Activated CD4-positive, CD25-positive, alpha-beta regulatory T cell treated with anti-CD3 and anti-CD28 coated beads, Interleukin-2, amount 50 U/mL, for 16 hours (primary cell): ENCODE measurements at places on chromosomes 4 and X.

GRCh38 chr4:80072228-80072743 lies 743 bp downstream of the ANTXR2 start:
- peak; percentile 40 for DNase-seq

- no peak for DNase-seq
Measured at GRCh38 chr4:132651196-132651595, 497.9 kb upstream of the PCDH10 start.

DNA sequence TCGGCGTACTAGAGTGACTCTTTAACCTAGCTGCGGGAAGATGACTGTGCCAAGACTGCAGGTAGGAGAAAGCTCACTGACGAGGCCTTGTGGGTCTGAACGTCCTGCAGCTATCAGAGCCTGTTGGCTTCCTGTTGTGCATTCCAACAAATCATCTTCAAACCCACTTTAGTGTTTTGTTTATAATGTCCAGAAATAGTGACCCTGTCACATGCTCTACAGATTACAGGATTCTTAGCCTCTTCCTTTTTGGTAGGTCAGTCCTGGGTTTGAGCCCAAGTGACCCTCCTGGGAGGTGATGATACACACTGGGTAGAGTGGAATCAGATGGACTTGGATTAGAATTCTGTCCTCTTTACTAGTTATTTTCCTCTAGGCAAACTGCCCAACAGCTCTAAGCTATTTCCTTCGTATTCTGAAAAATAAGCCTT lies 33.2 kb downstream of the HTT start:
- no peak for DNase-seq

GRCh38 chr4:6339818-6340445 lies 70.3 kb downstream of the WFS1 start:
- no peak for DNase-seq

DNA sequence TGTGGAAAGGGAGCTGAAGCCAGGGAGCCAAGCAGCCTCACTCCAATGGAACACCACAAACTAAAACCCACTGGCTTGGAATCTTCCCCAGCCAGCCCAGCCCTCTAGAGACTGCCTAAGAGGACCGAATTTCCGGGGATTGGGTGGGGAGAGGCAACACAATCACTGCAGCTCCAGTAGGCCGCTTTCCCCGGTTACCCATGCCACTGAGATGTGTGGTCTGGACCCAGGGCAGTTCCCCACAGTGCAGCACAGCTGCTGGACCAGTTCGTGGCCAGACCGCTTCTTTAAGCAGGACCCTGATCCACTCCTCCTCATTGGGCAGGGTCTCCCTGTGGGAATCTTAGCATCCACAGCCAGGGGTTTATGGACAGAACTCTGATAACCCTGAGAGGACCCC lies 91.9 kb upstream of the PAGE3 start:
- DNase-seq, result no peak

DNA sequence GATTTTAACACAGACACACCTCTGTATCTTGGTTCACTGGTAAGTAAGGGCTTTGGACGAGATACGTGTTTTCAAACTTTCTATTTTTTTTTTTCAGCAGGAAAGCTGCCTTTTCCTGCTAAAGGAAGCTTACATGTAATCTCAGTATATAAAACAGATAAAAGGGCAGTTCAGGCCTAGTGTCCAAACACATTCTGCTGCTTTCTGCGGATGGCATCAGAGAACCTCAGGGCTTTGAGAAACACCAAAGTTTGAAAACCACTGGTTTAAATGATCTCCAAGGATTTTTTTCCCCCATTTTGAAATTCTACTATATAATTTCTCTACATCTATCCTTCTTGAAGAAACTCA lies 76.0 kb downstream of the ZAR1 start:
- DNase-seq, result no peak

- DNase-seq, result no peak
Measured at GRCh38 chr4:59920416-59920815, 1279.7 kb upstream of the ADGRL3 start.

DNA sequence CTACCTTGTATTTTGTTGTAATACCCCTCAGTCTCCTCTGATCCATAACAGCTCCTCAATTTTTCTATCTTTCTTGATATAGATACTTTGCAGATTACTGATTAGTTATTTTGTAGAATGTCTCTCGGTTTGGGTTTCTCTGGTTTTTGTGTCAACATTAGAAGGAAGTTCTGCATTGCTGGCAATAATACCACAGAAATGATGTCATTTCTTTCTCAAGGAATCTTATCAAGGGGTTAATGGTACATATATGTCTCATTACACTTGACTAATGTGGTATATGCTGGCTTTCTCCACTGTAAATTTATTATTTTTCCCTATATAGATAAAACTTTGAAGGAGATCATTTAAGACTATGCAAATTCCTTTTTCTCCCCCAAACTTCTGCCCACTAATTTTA lies 183.6 kb upstream of the DKK2 start:
- DNase-seq, result no peak

- no peak for DNase-seq
Measured at GRCh38 chr4:62320612-62321011, 1120.5 kb downstream of the ADGRL3 start.

DNA sequence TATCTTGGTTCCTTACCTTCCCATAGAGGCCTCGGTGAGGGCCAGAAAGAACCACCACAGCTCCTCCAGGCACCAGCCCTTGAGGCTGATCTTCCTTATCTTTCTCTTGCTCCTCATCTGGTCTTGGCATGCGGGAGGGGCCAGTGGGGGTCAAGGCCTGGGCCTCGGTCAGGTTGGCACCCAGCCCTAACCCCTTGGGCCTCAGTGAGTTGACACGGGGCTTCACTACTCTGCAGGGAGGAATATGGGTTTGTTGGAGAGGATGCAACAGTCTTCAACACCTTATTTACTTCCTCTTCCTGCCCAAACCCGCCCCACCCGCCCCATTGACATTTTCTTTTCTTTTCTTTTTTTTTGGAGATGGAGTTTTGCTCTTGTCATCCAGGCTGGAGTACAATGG lies 6.0 kb downstream of the GPKOW start:
- no peak for DNase-seq

GRCh38 chr4:52106191-52106590 lies 55.1 kb downstream of the SPATA18 start:
- no peak for DNase-seq

DNA sequence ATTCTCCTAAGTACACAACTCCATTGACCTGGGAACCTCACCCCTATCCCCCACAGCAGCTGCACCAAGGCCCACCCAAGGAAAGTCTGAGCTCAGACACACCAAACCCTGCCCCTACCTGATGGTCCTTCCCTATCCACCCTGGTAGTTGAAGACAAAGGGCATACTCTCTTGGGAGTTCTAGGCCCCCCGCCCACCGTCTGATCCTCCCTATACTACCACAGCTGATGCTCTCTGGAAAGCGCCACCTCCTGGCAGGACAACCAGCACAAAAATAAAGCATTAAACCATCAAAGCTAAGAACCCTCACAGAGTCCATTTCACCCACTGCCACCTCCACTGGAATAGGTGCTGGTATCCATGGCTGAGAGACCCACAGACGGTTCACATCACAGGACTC lies 83.6 kb downstream of the ANAPC10 start:
- DNase-seq, result no peak

DNA sequence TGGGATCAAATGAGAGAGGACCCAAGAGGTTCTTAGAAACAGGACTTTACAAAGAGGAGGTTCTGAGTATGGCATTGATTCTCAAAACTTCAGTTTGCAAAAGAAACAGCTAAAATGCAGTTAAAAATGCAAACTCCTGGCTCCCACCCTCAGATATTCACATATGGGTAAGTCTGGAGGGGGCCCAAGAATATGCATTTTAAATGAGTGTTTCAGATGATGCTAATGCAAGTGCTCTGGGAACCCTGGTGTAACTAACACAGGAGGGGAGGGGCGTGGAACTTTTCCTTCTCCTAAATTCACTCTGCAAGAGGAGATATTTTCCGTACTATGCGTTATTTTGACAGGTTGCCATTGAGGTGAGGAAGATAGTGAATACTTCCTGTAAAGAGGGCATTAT lies 168.2 kb downstream of the TENM3 start:
- DNase-seq, result no peak

DNA sequence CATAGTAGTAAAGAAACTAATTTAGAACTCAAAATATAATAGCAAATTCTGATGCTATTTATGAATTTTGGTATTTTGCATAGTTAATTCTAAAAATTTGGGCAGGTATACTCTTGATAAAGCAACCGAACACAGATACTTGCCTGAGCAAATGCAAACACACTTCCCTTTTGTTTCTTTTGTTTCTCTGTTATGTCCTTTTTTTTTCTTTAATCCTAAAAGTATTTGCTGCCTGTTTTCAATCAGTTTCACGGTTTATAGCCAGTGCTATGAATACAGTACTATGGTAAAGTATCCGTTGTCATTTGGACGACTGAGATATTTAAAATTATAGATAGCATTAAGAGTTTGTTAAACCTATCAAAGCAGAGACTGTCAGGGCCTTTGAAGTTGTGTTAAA lies 84.3 kb upstream of the HPRT1 start:
- DNase-seq, result no peak

GRCh38 chr4:26122690-26123089 lies 198.1 kb upstream of the RBPJ start:
- DNase-seq, result no peak

DNA sequence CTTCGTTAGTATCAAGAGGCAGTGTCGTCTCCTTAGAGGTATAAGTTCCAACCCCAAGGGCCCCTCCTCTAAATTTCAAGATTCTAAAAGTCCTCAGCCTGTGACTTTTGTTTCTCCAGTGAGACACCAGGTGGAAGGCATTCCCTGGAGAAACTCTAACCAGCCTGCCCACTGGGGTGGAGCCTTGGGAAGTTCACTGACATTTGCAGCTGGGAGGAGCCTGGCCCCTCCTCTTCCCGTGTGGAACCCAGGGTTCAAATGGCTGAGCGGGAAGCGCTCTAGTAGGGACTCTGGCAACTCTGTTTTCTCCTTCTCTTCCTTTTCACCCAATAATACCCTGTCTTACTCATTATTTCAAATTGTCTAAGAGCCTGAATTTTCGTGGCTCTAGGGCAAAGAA lies 325.0 kb downstream of the TLL1 start:
- no peak for DNase-seq

- no peak for DNase-seq
Measured at GRCh38 chr4:22764183-22764582, 71.4 kb downstream of the GBA3 start.

- DNase-seq, result no peak
Measured at GRCh38 chr4:8319061-8319460, 49.5 kb downstream of the HTRA3 start.

DNA sequence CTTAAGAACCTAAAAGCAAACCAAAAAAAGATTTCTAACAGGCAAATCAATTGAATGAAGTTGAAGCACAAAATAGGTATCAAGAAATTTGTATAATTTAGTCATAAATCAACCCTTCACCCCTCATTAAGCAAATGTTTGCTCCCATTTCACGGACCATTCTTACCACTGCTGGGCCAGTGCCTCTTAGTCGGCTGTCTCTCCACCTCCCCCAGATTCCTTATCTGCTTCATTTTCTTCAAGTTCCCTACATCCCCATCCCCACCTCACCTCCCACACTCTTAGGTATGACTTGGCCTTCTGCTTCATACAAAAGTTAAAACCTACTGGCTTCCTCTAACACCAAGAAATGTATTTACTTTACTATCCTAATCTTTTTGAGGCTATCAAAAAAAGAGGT lies 11.8 kb downstream of the AASDH start:
- DNase-seq, result no peak

DNA sequence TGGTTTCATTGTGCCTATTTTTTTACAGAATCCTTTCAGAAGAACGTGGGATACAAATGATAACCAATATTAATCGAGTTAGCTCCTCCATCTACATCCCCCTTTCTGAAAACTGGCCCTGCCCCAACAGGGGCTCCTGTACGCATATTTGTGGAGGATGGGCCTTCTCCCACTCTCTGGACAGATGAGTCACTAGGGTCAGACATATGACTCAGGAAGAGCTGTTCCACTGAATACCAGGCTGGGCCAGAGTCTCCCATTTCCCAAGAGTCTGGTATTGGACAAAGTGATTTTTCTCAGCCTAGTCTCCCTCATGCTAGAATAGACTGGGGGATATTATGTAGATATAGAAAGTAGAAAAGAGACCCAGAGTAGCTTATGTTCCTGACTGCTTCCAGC lies 142.4 kb downstream of the TSPAN5 start:
- no peak for DNase-seq

DNA sequence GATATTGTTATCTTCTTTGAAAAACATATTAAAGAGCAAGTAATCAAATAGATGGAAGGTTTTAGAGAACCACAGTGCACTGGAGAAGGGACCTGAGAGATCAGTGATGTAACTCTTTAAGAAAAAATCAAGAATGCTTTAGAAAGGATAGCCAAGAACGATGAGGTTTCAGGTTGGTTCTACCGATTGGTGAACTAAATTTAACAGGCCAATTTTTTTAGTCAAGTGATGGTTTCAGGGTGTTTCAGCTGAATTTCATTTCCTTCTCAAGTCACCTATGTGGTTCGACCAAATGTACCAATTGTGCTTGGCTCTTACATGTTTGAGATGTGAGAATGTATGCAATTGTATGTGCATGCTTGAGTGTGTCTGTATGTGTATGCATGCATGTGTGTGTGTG lies 26.5 kb downstream of the HS3ST1 start:
- DNase-seq, result no peak

DNA sequence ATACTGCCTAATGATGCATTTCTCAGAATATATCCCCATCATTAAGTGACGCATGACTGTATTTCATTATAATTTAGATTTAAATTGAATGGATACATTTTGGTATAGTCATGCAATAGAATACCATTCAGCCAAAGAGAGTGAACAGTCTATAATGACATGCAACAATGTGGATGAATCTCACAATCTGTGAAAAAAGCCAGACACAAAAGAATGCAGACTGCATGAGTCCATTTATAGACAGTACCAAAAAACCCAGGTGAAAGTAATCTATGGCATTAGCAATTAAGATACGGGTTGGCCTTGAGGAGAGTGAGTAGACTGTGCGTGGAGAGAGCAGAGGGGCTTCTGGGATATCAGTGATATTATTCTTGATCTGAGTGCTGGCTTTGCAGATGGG lies 239.7 kb upstream of the PGRMC2 start:
- no peak for DNase-seq

DNA sequence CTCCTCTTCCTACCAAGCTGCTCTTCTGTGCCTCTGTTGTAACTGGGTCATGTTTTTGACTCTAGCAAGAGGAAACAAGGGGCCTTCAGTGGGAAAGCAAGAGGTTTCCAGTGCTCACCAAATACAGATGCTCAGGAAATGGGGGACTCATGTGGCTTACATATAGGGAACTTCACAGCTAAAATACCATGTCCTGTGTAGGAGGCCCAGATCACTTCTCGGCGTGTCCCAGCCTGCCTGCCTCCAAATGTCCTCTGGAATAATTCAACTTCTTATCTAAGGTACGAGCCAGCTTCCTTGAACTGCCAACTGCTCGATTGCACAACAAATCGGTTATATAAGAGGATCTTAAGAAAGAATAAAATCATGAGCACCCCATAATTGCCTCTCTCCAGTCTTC lies 161.3 kb downstream of the KIT start:
- DNase-seq, result no peak

- DNase-seq, result no peak
Measured at GRCh38 chr4:181690498-181690897, 552.7 kb upstream of the TENM3 start.
